Esophagus squamous epithelium (tissue), 5 donors: ENCODE measurements at places on chromosomes 3 and 15.

GRCh38 chr15:76217029-76217881 lies 94.0 kb downstream of the ETFA start:
- no peak for DNase-seq

DNA sequence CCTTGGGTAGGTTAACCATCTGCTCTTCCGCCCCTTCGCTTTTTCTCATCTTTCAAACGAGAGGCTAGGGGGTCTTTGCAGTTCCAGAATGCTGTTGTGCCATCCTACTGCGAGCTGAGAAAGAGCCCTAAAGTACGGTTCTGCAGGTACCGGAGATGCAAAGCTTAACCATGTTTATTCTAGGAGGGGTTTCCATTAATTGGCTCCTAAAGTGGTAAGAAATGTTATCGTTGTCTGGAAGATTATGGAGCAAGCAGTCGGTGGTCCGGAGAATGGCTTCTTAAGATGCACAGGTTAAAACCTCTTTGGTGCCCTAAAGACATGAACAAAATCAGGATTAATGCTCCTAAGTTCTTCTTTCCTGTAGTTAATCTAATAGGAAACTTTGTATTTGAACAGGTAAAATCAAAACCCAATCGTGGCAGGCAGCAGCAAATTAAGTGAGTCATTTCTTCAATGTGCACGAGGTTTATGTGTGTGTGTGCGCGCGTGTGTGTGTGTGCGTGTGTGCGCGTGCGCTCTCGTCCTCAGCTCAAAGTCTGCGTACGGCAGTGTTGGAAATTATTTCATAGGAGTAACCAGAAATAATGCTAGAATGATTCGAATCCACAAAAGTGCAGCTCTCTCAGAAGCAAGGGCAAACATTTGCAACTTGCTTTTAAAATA lies 772 bp downstream of the FAM81A start:
- no peak for DNase-seq

- no peak for DNase-seq
These were observed 56.3 kb upstream of the SEC13 start for GRCh38 chr3:10377148-10377725.

GRCh38 chr3:129228891-129229585 lies 20.4 kb upstream of the COPG1 start:
- DNase-seq = no peak

GRCh38 chr15:75030424-75030823 lies 7.0 kb downstream of the PPCDC start:
- no peak for DNase-seq

- DNase-seq = no peak
These were observed 63.6 kb downstream of the SLC15A2 start for GRCh38 chr3:121957674-121958415.

DNA sequence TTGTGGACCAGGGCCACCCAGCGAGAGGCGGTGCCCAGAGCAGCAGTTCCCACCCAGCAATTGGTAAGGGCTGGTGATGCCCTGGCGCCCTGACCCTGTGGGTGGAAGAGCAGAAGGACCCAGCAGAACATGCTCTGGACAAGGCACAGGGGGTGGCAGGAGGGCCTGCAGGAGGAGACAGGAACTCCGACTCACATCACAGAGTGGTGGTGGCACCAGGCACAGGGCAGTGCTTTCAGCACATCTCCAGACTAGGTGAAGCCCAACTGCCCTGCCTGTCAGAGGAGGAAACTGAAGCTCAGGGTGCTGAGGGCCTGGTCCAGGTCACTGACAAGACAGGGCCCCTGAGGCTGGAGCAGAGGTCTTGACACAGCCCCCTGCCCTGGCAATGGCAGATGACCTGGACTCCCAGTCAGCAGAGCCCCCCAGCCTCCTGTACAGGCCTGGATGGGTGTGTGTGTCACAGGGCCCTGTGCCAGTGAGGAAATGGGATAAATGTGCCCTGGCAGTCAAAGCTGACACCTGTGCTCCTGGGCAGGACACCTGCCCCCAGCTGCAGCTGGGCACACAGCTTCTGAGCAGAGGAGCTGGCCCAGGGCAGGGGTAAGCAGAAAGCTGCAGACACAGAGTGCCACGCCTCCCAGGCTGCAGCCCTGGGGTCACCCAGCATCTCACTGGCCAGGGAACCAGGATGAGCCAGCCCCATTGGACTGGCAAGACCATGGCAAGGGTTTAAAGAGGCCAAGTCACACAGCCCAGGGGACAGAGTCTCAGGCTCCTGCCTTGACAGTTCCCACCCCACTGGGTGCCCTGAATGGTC lies 11.4 kb downstream of the KLF15 start:
- no peak for DNase-seq

GRCh38 chr3:195140410-195140809 lies 130.5 kb downstream of the XXYLT1 start:
- no peak for DNase-seq

DNA sequence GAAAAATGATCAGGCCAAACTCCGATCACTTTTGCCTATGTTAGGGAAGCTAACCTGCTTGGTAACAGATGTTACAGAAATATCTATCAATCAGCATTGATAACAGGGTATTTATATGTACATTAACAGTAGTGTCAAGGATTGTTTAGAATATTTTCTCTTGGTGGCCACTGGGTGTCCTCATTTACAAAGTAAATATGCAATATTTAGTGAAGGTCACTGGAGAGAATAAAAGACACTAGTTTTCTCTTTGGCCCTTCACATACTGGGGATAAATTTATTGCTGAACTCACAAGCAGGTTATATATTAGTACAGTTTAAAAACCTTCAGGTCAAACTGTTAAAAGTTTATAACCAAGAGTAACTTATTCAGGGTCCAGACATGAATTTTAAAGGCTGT lies 69.0 kb downstream of the TIGIT start:
- no peak for DNase-seq

GRCh38 chr3:24923570-24923969 lies 428.9 kb upstream of the THRB start:
- DNase-seq = no peak

GRCh38 chr3:22660606-22661005 lies 542.5 kb upstream of the UBE2E2 start:
- no peak for DNase-seq

GRCh38 chr3:194732617-194733016 lies 46.9 kb downstream of the FAM43A start:
- DNase-seq = no peak
